Endodermal cell (in vitro differentiated cells): ENCODE measurements at places on chromosomes 13 and 19. TPM values are rescaled to one million over a fixed set of nuclear protein-coding genes. Genes with fewer than 3 reads are reported as not detected.

- DNase-seq, result no peak
Measured at GRCh38 chr13:111263566-111263965, 56.9 kb upstream of the TEX29 start.

CBARP gene
- total RNA-seq, result 20.1 and 21.5 TPM in 2 replicates

DNA sequence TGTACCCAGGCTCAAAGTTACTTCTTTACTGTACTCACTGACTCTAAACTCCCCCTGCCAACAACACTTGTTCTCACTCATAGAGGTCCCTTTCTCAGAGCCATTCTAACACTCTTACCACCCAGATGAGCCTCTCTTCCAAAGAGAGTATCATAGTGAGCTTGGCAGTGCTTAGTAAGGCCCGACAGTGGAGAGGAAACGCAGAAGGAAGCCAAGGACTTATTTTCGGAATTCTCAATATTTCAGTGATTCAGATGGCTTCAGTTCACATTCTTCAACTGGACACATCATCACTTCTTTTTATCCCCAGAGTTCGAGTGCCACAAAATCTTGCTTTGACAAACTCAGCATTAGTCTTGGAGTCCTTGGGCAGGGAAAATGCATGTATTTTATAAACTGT is 285.9 kb downstream of the DNAJC15 start:
- DNase-seq, result no peak

DNA sequence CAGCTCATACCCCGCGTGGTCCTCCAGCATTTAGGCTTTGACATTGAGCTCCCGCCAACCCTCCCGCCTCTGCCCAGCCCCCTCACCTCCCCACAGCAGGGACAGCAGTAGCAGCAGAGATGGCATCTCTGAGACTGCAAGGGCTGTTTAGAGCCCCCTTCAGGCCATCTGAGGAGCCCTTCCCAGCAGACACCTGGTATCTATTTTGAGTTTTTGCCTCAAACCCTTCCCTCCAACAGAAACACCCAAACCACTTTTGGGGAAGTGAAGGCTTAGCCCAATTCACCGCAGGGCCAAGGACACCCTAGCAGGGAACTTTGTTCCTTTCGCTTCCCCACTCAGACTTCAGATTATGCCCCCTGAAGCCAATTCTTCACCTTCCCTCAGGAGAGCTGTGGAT is 6.3 kb upstream of the ZNF175 start:
- DNase-seq, result peak; percentile 55
